Activated naive CD4-positive, alpha-beta T cell (primary cell): ENCODE measurements at places on chromosomes 11 and 22.

GRCh38 chr22:32533265-32534111 lies 58.9 kb downstream of the FBXO7 start:
- DNase-seq: no peak

GRCh38 chr11:35340071-35340470 lies 79.3 kb downstream of the SLC1A2 start:
- no peak for DNase-seq

- DNase-seq: no peak
Observed at GRCh38 chr11:72618803-72619202, 55.4 kb downstream of the PDE2A start.

DNA sequence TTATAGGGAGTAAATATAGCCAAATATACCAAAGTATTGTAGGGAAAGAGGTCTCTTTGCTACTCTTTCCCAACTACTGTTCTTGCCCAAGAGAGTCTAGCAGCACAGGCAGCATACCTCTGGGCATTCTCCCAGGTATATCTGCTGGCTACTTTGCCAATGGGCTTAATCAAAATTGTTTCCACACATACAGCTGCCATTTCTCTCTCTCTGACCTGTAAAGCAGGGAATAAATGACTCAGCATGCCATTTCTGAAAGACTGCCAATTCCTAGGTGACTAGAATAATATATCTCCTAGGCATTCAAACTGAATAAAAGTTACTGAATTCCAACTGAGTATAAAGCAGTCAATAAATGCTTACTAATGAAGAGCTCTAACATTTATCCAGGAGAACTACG lies 44.6 kb downstream of the RDX start:
- DNase-seq: no peak

GRCh38 chr11:66076561-66076960 lies 6.5 kb downstream of the PACS1 start:
- DNase-seq: no peak

- peak; percentile 46 for DNase-seq
Observed at GRCh38 chr11:62553080-62553838, 6.7 kb upstream of the AHNAK start.

DNA sequence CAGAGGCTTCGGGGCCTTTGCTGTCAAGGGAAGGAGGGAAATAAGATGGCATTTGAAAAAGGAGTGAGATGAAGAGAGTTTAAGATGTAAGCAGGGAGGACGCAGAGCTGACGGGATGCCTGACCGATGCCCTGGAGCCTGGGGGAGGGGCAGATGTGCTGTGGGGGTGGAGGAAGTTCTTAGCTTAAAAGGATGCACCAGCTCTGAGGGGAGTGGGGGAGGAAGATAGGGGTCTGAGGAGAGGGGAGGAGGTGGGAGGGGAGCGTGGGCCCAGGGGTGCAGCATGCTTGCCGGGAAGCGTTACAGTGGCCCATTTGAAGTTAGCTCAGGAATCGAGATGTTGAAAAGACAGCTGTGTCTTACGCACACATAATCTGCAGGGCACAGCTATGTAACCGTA lies 56.3 kb downstream of the RPS6KA4 start:
- no peak for DNase-seq
